Activated T-cell treated with anti-CD3 and anti-CD28 coated beads, Interleukin-2, amount 50 U/mL, for 24 hours (primary cell): ENCODE measurements at places on chromosomes 3 and 15.

DNA sequence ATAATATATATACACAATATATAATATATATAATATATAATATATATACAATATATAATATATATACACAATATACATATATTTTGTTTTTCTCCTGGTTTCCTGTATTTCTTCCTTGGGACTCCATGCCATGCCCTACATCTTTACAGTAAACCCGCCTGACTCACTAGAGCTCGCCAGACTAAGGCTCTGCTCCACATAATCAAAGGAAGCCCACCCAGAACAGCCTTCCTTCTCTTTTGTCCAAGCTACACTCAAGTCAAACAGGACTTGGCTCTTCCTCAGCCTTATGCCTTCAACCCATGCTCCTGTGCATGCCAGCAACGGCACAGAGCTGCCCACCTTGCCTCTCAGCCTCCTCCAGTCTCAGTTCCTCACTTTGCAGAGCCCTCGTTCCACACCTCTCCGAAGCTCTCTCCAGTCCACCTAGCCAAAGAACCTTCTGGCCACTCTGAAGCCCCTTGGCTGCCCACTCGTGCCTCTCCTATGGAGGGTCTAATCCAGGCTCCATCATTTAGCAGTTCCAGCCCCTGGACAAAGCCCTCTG, 109.1 kb downstream of the RFTN1 start:
- DNase-seq, result no peak

- DNase-seq, result no peak
Measured at GRCh38 chr3:52402706-52403270, 42.1 kb downstream of the SEMA3G start.

DNA sequence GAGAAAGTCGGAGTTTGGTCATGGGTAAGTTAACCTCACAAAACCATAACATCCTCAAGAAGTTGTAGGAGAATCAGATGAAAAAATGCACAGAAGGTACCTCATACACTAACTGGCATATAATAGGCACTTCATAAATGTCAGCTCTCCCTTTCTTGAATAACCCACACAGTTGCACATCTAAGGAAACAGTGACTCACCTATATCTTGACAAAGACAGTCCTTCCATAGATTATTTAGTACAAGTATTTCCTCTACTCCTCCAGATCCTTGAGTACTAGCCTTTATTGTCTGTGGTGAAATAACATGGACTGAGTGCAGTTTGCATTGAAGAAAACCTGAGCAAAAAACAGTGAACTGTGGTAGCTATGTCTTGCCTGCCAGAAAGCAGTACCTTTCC, 46.6 kb downstream of the MAGI1 start:
- no peak for DNase-seq

DNA sequence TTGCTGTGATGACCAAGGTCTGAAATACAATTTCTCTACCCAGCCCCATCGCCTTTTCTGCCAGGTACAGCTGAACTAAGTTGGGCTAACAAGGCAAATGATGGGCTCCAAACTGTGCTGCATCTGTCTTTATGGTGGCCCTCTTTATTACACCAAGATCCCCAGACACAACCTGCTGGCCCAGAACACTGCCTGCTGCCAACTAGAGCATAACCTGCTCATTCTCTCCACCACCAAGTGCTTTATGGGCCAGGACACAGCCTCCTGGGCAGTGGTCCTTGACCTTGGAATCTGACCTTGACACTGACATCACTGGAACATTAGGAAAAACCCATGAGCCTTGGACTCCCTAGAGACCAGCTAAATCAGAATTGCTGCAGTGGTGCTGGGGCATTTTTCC, 3.3 kb downstream of the LINS1 start:
- DNase-seq, result no peak

DNA sequence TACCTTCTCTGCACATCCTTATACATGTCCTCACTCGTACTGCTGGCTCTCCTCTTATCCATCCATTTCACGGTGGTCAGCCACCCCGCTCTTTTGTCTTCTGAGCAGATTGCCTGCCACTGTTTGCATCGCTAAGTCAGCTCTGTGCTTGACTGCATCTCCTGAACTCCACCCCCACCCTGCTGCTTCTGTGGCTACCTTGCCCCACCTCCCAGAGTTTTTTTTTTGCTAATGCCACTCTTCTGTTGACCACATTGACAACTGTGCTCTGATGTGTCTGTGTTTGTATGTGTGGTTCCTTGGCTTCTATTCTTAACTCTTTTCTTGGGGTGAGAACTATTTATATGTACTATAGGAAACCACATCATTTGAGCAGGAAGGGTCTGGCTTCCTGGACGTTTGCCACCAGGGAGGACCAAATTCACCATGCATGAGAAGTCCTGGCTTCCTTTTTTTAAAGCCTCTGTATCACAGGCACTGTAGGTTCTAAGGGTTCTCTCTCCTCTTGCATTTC, 12.8 kb upstream of the MTMR10 start:
- no peak for DNase-seq

DNA sequence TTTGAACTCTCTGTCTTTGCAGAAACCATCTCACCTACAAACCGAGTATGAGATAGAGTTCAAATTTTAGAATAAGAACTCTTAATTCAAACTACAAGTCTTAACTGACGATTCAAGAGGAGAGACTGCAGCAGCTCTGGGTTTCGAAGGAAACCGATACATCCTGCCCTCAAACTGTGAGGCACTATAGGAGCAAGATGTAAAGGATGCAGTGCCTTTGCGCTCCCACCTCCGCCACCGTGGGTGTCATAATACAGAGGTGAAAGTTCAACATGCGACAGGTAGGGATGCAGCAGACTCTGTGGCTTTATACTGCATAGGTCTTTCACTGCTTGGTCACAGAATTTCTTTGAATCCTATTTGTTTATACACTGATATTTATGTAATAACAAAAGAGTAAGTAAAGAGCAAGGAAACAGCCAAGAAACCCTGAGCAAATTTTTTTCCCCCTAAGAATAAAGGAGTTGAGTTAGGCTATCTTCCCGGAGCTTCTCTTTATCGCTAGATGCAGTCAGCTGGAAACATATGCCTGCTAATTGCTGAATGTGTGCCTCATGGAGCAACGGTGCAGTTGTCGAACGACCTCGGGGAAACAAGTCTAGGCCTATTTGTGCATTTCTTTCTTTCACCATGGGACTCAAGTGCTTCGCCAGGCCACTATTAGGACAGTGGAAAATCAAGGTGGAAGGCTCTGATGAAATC, 1097.6 kb upstream of the CFAP20DC start:
- no peak for DNase-seq

DNA sequence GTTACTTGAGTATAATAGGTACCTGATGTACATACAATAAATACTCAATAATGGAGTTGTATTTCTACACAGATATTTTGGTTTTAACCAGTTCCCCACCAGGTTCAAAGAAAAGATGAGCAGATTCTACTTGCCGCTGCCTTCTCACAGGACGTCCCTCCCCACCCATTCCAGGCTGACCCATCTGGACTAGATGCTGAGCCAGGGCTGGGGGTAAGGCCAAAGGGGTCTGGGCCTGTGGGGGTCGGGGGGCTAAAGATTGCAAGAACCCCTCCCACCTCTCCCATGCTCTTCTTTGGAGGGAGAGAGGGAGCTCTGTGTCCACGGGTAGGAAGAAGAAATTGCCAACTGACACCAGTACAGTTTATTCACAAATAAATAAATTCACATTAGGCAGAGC, 1.5 kb downstream of the MESP1 start:
- no peak for DNase-seq

DNA sequence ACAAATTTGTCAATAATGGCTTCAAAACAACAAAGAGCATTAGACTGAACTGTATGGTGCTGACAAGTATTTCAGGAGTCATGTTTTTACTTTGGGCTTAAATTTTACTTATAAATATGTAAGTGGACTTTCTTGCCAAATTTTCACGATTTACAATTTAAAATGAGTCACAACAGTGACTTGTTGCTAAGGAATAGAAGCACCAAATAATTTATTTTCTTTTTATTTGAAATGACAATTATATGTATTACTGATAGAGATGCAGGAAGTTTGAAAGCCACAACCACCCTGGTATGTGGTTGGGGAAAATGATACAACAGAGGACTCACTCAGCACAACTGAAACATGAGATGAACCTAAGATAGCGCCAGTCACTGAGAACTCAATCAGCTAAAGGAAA, 90.3 kb downstream of the FMN1 start:
- no peak for DNase-seq

DNA sequence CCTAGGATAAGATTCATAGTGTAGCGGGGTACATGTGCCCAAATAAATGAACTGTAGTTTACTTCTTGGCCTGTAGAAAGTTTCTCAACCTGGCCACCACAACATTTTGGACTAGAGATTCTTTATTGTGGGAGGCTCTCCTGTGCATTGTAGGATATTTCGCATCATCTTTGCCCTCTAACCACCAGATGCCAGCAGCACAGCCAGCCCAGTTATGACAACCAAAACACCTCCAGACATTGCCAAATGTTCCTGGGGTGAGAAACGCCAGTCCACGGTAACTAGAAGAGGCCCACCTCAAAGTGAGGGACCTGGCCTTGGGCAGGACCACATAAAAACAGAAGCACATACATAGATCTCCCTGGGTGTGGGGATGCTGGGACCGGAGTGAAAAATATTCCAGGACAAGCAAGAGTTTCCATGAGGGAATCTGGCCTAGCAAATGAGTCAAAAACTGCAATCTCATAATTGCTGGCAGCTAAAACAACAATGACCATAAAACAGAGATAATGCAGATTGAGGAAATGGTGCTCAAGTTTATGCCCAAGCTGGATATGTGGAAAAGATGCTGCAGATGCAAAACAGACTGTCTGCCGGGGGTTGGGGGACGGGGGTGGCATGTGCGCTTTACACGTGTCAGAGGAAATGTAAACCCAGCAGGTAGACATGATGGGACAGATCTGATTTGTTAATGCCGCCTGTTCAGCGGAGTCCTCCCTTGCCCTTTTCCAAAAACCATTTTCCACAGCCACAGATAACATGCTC, 39.7 kb downstream of the ARHGEF3 start:
- DNase-seq, result no peak

DNA sequence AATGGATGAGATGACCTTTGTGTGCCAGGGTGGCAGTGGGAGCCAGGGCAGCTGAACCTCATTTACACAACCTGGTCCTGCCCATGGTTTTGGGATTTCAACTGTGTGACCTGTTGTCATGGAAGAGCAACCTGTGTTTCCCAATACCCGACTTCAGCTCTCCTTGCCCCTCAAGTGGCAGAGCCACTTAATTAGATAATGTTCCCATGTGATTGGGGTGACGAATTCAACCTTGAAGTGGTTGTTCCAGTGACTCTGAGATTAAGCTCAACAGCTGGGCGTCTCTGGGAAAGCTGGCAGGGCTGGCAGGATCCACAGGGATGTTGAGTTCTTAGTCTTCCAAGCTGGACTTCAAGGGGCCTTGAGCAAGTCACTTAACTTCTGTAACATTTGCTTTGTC, 71.0 kb downstream of the THSD4 start:
- no peak for DNase-seq

GRCh38 chr3:113097960-113098447, 107.2 kb downstream of the GTPBP8 start:
- DNase-seq, result no peak

DNA sequence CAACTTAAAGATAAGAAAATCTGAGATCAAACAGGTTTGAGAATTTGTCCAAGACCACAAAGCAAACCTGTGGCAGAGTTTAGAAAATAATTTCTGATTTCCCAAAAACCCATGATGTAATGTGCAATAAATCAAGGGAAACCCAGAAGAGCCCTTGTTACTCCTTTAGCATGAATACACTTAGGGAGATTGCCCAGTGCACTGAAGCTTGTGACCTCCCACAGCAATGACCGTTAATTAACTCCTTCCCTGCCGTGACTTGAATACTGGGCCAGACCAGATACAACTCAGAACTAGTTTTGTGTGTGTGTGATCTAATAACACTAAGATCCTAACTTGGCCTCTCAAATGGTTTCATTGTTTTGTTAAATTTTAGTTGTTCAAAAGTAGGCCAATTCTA, 2.5 kb downstream of the PRKAR2A start:
- no peak for DNase-seq

DNA sequence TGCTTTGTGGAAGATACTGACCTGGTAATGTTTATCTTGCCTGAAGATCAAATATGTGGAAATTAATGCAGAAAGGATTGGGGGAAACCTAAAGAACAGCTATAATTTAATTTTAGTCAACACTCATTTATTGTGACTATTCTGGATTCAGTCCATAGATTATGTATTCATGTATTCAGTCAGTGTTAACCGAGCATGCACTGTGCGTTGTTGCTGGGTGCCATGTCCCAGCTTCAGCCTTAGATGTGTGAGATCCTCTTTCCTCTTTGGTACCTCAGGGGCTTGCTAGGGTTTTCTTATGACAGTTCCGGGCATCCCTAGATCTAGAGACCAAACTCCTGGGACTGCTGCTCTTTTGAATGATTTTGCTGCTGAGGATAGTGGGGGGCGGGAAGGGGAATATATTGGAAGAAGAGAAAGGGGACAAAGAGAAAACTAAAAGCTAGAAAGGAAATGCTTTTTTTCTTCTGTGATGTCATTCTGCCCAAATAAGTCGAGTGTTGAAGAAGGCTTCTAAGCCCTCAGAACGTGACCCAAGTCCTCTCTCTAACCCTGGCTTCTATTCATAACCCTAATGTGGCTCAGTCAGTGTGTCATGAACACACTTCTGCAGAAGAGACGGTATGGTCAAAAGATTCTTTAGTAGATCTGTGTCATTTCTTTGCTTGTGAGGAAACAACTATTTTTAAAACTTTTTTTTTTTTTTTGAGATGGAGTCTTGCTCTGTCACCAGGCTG, 33.5 kb downstream of the STARD9 start:
- no peak for DNase-seq

DNA sequence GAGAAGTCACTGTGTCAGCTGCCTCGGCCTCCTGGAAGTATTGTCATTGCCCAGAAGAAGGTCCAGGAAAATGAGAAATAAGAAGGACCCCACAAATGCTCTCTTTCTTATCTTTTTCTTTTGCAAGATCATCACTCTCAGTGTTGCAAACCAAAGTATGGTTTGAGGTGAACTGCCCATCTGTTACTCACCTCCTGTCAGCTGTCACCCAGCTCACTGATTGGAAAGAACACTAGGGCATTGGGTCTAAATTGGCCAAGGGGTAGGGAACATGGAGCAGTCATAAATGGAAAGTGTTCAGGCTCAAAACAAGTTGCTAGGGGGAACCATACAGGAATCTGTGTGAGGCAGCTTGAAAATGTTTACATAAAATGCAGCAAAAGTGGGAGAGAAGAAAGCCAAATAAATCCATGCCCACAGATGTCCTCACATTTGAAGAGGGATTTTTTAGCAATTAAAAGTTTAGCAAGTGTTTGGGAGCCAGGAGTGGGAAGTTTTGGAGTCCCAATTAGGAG, 431.2 kb upstream of the THBS1 start:
- DNase-seq, result no peak

DNA sequence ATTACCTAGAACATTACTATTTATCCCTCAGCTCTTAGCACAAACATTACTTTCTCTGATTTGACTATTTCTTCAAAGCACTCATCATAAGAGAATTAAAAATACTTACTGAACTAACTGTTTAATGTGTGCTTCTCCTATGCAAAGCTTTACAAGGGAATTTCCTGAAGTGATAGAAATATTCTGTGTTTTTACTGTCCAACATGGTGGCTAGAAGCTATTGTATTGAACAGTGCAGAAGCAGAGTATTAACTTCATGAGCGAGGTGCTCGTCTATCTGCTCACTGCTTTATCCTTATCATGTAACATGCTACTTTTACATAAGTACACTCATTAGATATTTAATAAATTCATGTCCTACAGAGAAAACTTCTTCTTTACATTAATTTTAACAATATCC, 239.1 kb downstream of the ISL2 start:
- no peak for DNase-seq

GRCh38 chr3:135728007-135728721, 237.4 kb upstream of the PPP2R3A start:
- DNase-seq, result no peak

GRCh38 chr3:126026277-126026751, 57.3 kb downstream of the ROPN1B start:
- no peak for DNase-seq

GRCh38 chr3:7754653-7755441, 746.8 kb upstream of the LMCD1 start:
- DNase-seq, result no peak
